ENCODE measurements at places on chromosomes 7 and 10.
A peak's percentile ranks its signal among the peaks of the same experiment; 100 is the strongest.

GRCh38 chr10:99329554-99330346 lies 594 bp downstream of the CNNM1 start:
- peak; percentile 40 for DNase-seq

DNA sequence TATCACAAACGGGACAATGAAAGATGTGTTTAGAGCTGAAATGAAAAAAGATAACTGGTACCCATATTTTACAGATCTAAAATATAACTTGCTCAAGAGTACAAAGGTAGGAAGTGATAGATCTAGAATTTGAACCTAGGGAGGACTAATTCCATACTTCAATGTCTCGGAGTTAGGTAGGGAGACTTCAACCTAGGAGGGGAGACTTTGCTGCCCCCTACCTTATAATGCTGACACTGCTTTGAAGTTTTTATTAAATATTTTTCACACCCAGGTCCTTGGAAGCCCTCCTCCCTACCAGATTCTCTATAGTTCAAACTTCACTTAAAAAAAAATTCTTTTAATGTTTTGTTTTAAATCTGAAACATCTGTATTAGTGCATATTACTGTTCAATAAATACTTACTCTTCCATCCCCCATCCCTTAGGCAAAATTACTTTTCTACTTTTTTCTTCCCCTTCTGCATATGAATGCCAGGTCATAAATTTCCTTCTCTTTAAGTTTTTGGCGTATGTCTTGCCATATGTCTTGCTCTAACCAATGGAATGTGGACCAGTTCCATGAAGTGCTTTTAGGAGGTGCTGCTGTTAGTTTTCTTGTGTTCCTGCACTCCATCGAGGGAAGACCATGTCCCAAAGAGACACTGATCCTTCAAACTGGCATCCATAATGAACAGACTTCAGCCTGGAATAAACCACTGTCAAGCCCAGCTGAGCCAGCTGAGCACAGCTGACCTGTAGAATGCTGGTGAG lies 57.8 kb downstream of the MICU1 start:
- no peak for DNase-seq

DNA sequence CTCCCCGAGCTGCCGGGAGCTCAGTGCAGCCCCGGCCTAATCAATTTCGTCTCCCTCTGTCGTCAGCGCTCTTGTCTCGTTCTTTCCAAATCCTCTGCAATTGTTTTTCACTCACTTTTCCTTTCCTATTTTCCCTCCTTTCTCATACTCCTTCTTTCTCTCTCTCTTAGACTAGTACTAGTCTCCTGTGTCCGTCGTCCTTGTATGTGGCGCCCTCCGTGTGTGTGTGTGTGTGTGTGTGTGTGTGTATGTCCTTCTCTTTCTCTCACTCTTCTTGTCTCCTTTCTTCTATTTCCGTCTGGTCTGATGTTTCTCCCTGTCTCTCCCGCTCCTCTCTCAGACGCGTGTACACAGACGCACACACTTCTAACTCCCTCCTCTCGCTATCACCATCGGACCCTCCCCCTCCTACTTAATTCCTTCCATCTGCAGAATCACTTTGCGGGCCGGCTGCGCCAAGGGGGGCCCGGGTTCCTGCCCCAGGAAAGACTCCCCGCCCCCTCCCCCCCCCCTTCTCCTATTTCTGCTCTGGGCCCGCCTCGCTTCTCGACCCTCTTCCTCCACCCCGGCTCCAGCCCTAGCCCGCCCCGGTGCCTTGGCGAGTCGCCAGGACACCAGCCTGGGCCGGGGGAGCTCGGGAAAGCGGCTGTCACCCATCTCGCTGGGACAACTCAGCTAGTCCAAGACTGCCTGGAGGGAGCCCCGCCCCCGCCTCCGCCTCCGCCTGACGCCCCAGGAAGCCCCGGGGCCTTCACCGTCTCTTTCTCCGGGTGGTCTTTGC lies 743 bp upstream of the ZCCHC24 start:
- DNase-seq = peak; percentile 63

DNA sequence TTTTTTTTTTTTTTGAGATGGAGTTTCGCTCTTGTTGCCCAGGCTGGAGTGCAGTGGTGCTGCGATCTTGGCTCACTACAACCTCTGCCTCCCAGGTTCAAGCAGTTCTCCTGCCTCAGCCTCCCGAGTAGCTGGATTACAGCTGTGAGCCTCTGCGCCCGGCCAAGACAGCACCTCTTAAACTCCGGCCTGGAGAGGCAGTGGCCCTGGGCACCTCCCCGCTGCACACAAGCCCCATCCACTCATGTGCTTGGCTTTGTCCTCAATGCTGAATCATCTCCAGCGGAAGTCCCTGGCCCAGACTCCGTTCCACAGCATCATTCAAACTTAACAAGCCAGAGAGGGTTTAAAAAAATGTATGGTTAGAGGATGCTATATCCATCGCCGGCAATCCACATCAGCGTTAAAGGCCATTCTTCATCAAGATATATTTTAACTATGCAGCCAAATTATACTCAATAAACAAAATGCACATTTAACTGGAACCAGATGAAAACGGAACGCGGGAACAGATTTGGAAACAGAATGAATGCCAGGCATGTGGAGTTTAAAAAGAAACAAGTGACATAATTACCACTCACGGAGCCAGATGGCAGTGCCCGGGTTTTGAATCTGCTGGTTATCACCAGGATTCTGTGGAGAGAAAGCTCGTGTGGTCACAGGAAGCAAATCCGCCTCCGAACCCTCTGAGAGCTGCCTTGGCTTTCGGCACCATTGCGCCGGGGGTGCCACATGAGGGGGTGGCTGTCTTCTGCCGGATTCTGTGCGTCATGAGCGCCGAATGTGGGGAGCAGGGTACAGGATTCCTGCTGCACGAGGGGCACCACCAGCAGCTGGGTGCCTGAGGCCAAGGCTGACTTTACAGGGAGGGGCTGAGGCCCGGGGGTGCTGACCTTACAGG lies 45.6 kb upstream of the CFAP46 start:
- no peak for DNase-seq

DNA sequence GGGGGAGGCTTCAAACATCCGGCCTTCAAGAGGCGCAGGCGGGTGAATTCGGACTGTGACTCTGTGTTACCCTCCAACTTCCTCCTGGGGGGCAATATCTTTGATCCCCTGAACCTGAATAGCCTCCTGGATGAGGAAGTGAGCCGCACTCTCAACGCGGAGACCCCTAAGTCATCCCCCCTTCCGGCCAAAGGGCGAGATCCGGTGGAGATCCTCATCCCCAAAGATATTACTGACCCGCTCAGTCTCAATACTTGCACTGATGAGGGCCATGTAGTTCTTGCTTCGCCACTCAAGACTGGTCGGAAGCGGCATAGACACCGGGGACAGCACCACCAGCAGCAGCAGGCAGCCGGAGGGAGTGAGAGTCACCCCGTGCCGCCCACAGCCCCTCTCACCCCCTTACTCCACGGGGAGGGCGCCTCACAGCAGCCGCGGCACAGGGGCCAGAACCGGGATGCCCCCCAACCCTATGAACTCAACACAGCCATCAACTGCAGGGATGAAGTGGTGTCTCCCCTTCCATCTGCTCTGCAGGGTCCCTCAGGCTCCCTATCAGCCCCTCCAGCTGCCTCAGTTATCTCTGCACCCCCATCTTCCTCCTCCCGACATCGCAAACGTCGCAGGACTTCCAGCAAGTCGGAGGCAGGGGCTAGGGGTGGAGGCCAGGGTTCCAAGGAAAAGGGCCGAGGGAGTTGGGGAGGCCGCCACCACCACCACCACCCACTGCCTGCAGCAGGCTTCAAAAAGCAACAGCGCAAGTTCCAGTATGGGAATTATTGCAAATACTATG lies 1.1 kb downstream of the MEPCE start:
- DNase-seq = no peak

DNA sequence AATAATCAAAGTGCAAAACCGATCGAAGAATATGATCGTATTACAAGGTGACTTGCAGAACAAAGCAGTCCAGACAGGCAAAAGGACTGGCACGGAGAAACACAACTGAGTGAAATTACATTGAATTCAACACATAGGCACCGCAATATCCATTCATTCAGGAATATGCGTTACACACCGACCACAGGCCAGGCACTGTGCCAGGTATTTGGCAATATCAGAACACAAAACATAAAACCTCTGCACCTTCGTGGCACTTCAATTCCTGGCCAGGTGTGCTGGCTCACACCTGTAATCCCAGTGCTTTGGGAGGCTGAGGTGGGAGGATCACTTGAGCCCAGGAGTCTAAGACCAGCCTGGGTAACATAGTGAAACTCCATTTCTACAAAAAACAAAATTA lies 187.9 kb downstream of the DIP2C start:
- no peak for DNase-seq

DNA sequence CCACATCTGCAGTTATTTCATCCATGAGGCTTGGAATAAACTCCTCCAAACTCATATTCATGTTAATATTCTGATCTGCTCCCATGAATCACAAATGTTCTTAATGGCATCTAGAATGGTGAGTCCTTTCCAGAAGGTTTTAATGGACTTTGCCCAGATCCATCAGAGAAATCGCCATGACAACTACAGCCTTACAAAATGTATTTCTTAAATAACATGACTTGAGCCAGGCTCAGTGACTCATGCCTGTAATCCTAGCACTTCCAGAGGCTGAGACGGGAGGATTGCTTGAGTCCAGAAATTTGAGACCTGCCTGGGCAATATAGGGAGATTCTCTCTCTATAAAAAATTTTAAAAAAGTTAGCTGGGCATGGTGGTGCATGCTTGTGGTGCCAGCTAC lies 102.1 kb upstream of the TMEM168 start:
- DNase-seq = no peak

DNA sequence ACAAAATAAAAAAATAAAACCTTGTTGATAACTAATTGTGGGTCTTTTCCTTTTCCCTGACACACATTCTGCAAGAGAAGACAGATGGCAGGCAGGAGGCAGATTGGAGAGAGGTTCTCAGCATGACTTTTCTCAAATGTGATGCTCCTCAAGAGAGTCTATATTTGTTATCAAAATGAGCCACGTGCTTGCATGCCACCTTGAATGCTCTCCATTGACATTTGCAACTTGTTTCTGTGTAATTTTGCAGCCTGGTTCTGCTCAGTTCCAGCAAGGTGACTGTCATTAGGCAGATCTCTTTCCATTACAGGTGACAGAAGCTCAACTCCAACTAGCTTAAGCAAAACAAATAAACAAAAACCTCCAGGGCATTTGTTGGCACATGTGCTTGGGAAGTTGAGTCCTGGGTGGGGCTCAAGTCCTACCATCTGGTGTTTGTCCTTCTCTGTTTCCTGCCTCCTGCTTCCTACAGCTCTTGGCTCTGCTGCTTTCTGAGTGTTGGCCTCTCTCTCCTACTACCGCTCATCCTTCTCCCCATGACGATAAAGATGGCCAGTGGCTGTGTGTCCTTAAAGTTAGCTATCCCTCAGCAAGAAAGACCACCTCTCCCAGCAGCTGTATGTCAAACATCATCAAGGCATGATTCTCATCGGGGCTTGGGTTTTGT lies 56.7 kb downstream of the GRK5 start:
- no peak for DNase-seq

- no peak for DNase-seq
Observed at GRCh38 chr10:110706690-110707098, 62.6 kb downstream of the RBM20 start.

GRCh38 chr7:42790196-42790595 lies 121.7 kb downstream of the C7orf25 start:
- DNase-seq = no peak

GRCh38 chr10:96283756-96284155 lies 12.4 kb upstream of the BLNK start:
- DNase-seq = no peak

GRCh38 chr10:62582804-62583208 lies 208.6 kb downstream of the ZNF365 start:
- DNase-seq = no peak

DNA sequence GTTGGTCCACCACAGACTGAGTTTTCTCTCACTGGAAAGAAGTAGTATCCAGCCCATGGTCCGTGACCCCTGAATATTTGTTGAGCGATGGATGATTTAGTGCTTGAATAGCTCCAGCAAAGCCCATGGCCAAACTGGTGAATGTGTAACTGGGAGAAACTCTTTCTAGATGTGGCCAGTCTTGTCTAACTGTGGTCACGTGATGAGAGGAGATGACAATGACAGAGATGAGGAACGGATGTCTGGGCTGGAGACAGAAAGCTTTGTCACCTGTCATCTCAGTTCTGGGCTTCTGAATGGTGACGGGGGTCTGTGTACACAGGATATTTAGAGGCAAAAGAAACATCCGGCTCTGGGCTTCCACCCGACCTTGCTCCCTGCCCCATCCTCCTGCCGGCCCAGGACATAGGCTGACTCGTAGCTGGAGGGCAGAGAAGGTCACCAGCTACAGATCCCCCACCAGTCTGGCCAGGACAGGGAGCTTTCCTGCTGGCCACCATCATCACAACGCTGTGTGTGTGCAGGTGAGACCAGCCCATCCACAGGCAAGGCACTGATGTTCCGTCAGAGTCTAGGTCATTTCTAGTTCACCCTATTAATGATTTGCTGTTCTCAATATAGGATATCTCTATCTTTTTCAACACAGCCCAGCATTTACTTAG lies 152.5 kb upstream of the TNS3 start:
- no peak for DNase-seq

DNA sequence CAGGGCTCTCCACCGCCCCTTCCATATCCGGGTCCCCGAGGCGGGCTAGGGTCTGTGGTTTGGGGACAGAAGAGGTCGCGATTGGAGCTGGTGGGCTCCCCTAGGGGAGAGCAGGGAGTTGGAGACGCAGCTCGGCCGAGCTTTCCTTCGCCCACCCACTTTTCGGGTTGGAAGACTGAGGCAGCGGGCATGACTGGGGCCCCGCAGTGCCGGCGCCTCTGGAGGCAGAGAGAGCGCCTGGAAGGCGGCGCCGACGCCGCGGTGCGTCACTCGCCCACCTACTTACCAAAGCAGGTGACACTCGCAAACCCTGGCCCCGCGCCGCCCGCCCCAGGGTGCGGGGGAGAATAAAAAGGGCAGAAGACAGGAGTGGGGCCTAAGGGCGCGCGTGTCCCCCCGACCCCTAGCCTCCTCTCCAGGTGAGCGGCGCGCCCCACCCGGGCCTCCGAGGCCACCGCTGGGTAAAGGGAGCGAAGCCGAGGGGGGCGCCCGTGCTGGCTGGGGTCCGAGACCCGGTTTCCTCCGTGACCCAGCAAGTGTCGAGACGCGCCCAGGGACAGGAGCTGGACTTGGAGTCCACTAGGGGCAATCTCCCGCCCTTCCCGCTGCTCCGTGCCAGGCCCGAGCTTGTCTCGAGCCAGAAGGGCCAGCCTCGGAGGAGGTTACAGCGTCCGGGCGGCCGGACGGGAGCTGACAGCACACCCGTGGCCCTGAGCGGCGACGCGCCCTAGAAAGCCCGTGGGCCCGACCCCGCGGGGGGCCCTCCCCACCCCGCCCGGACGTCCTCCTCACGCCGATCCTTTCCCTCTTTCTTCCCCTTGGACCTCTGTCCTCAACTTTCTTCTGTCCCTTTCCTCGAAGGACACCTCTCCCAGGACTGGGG lies 34.4 kb upstream of the GRID1 start:
- peak; percentile 72 for DNase-seq

Data from WERI-Rb-1 (cell line).